ENCODE measurements at places on chromosomes 2 and 18.

DNA sequence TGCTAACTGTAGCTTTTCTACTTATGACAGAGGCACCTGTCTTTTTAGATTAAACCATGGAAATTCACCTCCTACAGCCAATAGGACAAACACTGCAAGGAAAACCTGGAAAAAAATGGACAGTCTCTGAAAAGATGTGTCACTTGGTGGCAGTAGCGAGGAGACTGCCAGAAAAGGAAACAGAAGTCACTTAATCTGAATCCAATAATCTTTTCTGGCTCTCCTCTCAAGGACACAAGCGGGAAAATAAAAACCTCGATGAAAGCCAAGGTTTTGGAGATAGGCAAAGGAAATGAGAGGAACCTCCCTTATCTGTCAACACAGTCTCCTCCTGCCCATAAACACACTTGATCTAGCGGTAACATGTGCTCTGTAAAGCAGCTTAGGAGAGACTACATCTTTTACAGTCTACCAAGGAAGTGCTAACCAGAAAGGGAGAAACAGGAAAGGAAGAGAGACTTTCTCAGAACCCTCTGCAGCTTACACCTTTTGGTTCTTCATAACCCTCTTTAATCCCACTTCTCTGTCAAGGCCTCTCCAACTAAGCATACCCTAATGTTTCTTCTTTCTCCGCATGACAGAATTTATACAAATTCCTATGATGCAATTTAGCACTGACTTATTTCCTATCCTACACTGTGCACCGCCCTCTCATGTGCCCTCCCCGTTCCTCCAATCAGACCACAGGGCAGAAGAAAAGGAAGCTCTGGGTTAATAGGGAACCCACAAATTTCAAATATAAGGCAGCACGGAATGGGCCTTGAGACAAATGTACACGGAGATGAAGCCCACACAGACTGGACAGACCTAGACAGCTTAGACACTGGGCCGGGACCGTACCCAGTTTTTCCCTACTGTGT lies 52.8 kb downstream of the CLASP1 start:
- DNase-seq, result no peak

DNA sequence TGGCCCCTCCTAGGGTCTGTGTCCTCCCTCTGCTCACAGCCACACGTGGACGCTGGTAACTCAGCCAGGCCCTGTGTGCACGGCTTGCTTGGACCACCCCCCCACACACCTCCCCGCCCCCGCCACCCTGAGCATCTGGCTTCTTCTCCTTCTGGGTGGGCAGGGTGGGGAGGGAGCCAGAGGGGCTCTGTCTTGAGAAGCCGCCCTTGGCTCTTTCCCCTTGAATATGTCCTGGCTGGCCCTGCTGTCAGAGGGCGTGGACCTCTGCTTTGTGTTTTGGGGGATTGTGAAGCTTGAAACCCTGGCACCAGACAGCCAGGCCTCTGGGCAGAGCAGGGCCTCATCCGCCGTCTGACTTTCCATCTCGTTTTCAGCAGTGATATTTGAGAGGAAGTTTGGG lies 72.1 kb downstream of the GLI2 start:
- no peak for DNase-seq

DNA sequence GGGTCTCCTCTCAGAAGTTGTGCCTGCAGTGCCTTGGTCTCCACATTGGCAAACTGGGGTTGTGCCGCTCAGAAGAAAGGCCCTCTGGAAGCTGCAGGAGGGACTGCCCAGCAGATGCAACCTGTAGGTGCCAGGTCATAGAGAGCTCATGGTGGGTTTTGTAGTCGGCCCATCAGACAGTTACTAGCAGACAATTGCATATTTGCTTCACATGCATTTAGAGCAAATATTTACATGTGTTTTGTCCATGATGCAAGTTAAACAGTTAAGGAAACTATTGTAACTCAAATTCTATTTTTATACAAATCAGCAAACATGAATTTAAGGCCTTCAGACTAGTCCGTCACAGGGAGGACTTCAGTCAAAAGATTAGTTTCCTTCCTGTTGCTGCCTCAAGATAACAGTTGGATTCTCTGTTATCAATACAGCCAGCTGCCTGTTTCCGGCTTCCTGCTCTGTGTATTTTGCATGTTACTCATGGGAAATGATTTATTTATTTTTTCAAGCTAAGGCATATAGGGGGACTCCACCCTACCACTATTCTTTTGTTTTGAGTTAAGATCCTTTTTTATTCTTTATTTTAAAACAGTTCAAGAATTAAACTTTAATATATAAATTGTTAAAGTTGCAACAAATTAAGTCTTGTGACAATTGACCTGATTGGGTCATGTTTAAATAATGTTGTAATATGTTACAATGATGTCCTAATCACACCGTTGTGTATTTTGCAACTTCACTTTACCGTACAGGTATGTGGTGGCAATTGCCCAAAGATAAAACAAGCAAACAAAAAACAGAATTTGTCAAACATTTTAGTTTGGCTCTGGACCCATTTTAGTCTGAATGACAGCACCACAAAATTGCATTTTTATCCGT lies 133.5 kb downstream of the SPTBN1 start:
- DNase-seq, result no peak

DNA sequence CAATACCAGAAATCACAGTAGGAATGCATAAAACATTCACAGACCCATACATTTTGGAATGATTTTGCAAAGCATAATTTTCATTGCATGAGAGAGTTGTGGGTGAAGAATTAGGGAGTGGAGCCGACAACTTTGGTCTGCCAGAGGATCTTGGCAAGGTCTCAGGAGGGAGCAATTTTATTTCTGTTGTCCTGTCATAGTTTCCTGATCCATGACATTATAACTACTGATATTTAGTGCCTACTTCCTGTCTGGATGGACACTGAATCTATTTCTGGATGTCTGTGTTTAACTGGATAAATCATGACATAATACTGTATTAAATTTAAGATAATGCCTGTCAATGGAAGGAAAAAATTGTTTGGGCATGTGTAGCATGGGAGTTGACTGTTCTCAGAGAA lies 2.4 kb downstream of the ITGA4 start:
- DNase-seq, result no peak

GRCh38 chr2:158687315-158687714 lies 107.8 kb upstream of the DAPL1 start:
- DNase-seq, result no peak

DNA sequence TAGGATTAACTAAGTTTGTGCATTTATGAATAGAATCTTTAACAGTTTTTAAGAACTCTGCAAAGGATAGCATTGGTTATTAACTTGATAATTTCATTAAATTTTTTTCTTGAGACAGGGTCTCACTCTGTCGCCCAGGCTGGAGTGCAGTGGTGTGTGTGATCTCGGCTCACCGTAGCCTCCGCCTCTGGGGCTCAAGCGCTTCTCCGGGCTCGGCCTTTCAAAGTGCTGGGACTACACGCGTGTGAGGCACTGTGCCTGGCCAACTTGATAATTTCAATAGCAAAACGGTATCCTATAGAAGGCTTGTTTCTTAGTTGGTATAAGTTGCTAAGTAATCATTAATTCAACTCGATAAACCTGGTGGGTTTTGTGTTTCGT lies 38.0 kb downstream of the ADNP2 start:
- DNase-seq, result no peak

DNA sequence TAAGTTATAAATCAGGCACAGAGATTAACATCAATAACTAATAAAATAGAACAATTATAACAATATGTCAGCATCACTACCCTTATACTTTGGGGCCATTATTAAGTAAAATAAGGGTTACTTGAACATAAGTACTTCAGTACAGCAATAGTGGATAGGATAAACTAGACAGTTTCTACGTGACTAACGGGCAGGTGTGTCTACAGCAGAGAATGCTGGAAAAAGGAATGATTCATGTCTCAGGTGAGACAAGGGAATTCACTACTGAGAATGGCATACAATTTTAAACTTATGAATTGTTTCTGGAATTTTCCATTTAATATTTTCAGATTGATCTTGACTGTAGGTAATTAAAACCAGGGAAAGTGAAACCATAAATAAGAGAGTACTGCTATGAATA lies 5.5 kb downstream of the WDR75 start:
- no peak for DNase-seq

DNA sequence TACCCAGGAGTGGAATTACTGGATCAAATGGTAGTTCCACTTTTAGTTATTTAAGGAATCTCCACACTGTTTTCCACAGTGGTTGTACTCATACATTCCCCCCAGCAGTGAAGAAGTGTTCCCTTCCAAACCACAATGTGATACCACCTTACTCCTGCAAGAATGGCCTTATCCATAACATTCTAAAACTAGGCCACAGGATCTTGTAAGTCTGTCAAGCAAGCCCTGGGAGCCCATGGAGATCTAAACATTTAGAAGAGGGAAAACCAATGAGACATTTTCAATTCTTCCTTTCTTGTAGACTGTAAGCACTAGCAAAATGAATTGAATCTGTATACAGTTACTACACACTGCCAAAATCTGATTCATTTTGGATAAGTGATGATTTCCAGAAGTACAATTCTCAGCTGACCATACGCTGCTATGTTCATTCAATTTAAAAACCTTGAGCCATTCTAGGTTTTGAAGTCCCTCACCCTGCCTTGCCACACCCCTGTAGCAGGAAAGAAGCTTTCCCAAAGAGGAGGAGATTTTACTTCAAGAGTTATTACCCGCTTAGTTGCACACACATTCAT lies 149.1 kb downstream of the SLC8A1 start:
- no peak for DNase-seq

GRCh38 chr18:2729757-2730156 lies 74.2 kb downstream of the SMCHD1 start:
- DNase-seq, result no peak

DNA sequence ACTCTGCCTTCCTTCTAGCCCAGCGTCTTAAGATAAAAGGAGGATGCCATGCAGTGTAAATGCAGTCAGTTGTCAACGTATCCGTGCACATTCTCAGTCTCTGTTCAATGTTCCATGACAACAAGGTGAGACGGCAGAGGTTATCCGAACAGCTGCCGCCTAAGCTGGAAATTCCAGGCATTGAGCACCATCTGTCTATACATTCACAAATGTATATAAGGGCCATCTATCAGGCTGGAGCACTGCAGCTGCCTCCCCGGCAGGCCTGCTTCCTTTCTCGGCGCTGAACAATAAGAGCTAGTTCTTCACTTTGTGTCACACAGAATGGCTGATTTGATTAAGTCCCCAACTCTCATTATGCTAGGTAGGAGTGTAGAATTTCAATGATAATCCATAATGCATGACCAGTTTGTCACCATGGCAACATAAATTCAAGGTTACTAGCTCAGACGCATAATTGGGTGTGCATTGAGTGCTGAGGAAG lies 282.2 kb upstream of the SOX11 start:
- no peak for DNase-seq

GRCh38 chr2:142965443-142965842 lies 88.0 kb downstream of the KYNU start:
- DNase-seq, result no peak

DNA sequence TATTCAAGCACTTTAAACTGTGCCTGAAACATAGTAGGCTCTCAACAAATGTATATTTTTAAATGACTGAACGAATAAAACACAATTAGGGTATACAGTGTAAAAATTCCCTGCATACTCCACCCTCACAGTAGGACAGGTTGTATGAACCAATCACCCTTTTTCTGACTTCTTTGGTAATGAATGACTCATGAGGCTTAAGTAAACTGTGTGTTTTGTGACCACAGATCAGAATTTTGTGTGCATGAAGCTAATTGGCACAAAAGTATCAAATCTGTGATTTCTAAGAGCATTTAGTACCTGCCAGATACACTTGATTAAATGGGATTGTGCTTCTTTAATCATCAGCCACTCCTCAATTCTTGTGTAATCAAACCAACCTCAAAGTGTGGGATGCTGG lies 109.9 kb upstream of the MAP4K3 start:
- no peak for DNase-seq

DNA sequence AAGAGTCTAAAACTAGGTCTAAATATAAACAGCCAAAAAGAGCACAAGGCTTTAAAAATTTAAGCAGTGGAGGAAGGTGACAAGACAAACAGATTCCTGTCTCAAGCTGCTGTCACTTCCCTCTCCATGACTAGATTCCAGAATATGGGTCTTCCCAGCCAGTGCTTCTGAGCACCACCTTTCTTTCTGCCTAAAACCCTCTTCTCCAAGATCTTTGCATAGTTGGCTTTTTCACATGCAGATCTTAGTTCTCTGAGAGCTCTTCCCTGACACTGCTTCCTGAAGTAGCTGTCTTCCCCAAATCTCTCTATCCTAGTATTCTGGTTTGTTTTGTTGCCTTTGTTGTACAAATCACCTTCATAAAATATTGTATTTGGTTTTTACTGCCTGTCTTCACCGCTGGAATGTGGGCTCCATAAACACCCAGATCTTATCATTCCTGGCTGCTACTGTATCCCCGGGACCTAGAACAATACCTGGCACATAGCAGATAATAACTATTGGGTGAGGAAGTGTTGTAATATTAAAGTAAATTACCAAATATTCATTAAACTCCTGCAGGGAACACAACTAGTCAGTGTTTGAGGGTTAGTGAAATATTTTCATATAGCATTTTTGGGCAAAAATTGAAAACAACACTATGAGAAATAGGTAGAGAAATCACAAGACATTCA lies 150.2 kb downstream of the CCDC85A start:
- no peak for DNase-seq

DNA sequence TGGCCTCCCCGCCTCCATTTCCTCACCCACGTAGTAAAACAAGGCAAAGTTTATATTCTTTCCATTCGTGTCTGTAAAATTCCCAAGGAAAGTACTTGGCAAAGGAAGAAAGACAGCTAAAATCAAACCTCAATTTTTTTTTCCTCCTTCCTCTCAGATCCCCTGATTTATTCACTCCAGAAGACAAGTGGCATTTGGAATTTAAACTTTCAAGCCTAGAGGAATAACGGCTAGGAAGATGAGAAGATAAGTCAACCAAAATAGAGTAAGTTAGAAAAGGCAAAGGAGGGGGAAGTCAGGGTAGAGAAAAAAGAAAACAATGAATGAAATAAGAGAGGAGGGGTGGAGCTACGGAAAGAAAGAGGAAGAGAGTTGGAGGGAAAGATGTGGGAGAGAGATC lies 198.9 kb upstream of the PIK3C3 start:
- no peak for DNase-seq

DNA sequence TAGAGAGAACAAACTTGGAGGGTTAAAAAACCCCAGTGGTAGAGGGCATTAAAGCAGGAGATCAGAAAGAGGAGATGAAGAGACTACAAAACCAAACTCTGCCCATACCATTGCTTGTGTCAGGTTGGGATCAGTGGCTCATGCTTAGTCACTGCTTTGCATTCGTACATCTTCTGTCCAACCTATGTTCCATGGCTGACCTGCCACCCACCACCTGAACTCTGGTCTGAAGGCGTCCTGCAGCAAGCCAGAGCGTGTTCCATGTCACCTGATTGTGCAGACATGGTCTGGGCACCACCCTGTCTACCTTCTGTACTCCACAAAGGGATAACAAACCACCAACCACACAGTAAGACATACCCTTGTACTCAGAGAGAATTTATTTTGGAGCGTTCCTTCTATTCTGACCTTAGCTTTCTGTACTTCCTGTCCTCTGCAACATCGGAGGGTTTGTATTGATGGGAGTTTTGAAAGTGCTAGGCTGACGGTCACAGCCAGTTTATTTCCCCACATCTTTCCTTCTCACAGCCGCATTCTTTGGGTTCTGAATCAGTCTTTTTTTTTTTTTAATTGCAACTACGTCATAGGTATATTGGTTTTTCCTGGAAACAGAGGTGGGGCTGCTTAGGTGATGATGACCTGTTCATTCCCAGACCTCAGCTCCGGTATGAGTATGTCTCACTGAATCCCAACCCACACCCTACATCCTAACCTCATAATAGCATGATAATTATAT lies 88.3 kb downstream of the SOWAHC start:
- no peak for DNase-seq

- no peak for DNase-seq
Measured at GRCh38 chr2:26614216-26615138, 26.7 kb downstream of the CIB4 start.
